ENCODE measurements at places on chromosomes 4 and X.

DNA sequence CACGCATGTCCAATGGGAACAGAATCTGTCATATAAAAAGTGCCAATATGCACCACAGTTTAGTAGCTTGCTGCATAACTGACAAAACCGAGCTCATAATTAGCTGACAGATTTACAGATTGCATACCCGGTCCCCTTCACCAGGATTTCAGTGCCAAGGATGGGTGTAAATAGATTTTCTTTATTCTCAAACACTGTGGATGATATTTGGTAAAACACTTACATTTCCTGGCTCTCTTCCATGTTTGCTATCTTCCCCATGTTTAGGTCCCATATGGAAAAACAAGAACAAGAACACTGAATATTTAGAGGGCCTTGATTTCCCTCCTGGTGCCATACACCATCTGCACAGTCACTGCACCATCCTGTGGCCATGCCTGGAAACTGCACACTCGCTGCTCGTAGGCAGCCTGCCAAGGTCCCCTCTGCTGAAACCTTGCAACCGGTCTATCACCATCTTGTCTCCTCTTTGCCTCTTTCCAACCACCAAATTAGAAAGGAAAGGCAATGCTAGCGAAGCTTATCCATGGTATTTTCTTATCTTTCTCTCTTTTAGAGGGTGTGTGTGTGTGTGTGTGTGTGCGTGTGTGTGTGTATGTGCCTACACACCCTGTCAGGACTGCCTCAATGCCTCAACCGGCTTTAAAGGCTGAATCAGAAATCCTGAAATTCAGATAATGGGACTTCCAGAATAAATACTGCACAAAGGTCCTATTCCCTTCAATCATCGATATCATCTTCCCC, 124.2 kb upstream of the MBNL3 start:
- no peak for DNase-seq

DNA sequence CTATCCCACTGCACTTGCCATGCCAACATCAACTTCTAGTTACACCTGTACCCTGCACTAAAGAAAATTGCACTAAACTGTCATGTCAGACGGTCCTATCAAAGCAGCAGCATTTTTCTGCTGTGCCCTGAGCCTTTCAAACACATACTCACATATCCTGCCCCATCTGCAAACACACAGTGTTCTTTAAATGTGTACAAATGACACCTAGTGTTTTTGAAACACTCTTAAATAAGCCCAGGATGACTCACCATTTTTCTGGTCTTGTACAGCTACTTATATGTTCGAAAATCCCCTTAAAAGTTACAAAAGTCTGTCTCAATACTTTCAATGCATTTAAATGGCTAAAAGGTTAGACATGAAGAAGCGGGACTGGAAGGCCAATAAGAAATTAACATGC, 346.7 kb upstream of the PPARGC1A start:
- DNase-seq: no peak

DNA sequence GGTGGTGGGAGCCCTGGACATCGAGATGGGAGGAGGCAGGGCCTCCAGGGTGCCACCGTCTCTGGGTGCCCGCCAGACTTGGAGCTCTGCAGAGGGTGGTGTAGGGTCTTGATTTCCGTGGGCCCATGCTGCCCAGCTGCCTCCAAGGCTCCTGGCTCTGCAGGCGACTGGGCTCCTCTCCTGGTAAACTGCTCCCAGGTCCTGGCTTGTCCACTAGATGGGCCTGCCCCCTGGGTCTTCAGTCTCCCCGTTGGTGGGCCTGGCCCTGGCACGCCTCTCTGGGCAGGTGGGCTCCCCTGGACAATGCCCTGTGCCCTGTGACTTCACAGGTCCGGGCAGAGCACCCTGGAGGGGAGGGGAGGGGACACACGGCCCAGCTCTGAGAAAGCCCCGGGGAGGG, 7.7 kb downstream of the FGFR3 start:
- no peak for DNase-seq

- DNase-seq: no peak
Measured at GRCh38 chr4:145011636-145012035, 86.4 kb downstream of the ANAPC10 start.

DNA sequence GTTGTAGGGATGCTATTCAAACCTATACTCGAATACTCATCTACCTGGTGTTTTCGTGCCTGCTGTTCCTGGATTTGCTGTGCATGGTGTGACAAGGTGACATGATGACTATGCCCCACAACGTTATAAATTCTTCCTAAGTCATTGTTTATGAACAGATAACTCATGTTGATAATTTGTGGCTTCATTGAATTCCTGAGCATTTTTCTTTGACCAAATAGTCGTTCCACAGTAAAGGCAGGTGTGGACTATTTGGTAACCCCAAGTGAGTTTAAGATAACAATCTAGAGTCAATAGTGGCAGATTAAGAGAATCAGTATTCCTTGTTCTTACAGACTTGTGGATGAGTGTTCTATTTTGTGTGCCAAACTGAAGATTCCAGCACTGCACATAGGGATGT, 59.9 kb downstream of the SNX25 start:
- no peak for DNase-seq

DNA sequence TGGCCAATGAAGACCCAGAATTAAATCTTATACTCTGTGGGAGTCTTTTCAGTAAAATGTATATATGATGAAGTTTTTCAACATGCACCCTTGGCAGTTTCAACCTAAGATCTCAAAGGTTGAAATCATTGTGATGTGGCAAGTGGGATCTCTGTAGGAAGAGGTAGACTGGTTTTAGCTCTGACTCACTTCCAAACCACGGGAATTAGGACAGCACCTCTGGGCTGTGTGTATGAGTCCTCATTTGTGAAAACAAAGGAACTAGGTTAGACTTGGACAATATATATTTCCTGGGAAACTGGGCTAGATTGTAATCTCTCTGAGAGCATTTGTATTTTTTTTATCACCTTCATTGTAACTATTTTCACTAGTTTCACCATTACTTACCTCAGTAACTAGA, 333.0 kb downstream of the ADGRL3 start:
- no peak for DNase-seq

DNA sequence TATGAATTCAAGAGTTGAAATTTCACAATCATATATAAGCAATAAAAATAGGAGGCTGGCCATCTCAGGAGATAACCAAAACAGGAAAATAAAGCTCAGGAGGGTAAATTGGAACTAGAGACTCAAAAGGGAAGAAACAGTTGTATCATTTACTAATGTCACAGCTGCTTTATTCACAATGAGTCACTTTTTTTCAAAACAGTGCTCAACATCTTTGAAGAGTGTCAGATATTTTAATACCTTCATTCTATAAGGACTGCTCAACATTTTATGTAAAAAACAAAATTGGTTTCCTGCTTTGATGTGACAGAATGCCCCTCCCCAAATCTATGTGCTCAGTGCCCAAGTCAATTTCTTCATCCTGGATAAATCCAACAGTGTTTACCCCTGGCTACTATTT, 97.7 kb downstream of the DDX60 start:
- DNase-seq: no peak

DNA sequence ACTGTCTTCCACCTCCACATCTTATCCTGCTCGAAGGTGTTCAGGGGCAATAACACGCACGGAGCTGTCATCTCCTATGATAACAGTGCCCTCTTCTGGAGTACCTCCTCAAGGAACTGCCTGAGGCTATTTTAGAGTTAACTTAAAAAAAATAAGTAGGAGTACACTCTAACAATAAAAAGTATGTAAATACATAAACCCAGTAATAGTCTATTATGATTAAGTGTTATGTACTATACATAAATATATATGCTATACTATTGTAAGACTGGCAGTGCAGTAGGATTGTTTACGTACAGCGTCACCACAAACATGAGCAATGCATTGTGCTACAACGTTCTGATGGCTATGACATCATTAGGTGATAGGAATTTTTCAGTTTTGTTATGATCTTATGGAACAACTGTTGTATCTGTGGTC, 34.5 kb upstream of the TLR2 start:
- DNase-seq: no peak

DNA sequence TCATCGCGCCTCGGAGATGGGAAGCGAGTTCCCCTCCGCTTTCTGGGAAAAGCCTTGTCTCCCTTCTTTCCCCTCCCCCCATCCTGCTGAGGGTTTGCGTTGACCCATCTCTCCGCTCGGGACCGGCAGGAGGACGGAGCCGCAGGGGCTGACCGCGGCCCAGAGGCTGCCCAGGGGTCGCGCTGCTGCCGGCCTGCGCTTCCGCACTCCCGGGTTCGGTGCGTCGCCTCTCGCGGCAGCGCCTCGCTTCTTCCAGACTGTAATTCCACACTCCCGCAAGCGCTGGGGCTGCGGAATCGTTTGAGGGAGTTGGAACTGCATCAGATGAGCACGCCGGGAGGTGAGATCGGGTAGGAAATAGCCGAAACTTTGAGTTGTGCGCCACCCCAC, 88.3 kb downstream of the BCOR start:
- no peak for DNase-seq

GRCh38 chr4:77045490-77045889, 30.3 kb downstream of the CCNI start:
- DNase-seq: no peak

DNA sequence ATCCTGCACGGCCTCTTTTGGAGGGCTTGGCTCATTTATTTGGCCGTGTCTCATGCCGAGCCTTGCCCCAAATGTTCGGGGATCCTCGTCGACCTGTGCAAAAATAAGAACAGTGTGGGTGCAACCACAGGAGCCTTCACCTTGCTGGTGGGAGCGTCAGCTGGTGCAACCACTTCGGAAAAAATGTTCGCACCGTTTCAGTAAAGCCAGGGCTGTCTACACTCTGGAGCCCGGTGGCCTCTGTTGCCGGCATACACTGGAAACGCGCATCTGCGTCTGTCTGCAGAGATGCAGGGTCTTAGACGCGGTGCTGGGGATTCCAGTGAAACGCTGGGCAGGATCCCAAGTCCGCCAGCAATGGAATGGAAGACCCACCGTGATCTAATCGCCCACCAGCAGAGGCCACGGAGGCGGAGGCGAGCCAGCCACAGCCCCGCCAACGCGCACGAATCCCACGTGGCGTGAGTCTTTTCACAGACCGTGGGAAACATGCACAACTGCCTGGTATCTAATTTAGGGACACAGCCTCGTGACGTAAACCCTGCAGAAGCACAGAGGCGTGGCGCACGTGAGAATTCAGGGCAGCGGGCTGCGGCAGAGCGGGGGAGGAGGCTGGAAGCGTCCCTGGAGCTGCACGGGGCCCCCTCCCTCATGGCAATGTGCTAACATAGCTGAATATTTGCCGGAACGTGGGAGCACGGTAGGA, 13.8 kb upstream of the MXD4 start:
- no peak for DNase-seq

DNA sequence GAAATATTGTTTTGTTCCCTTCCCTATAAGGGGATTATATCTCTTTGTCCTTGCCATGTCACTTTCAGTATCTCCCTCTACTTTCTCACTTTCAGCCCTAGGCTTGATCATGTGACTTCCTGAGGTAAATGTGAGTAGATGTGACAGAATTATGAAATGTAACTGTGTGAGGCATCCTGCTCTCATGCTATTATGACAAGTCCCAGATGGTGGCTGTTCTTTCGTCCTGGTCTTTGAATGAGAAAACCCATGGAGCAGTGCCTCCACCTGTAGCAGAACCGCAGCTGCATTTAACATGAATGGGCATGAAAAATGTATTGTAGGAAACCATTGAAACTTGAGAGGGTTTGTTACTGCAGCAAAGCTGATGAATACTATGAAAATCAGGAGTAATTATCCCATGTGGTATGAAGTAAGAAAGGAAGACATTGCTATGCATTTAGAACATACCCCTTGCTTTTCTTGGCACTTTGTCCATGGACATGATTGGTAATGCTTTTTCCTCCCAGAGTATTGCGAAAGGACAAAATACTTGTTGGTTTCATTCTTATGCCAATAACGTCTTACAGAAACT, 202.2 kb upstream of the GPRIN3 start:
- peak; percentile 44 for DNase-seq

DNA sequence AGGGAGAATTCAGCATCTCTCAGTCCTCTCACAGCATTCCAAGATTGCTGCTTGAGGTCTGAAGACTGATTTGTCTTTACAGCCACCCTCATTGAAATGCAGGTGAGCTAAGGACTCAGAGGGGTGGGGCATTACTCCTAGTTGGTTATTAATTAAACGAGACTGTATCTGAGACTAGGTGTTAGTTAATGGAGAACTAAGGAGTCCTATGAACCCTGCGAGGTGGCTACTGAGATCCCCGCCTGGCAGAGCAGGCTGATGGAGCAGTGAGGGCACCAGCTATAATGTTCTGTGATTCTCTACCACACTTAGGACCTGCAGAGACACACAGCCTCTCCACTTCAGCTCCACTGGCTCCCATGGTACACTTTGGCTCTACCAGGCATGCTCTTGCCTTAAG, 215.3 kb downstream of the MID1IP1 start:
- no peak for DNase-seq

- no peak for DNase-seq
Measured at GRCh38 chrX:134933248-134933647, 57.5 kb upstream of the SMIM10 start.

GRCh38 chr4:26896636-26897035, 36.0 kb downstream of the STIM2 start:
- no peak for DNase-seq

GRCh38 chrX:48492293-48492910, 16.4 kb upstream of the PORCN start:
- no peak for DNase-seq

GRCh38 chrX:115038406-115038805, 21.0 kb upstream of the IL13RA2 start:
- DNase-seq: no peak

GRCh38 chr4:120809518-120809917, 113.0 kb downstream of the PRDM5 start:
- no peak for DNase-seq

GRCh38 chrX:15739886-15740285, 1.8 kb downstream of the CA5B start:
- no peak for DNase-seq

DNA sequence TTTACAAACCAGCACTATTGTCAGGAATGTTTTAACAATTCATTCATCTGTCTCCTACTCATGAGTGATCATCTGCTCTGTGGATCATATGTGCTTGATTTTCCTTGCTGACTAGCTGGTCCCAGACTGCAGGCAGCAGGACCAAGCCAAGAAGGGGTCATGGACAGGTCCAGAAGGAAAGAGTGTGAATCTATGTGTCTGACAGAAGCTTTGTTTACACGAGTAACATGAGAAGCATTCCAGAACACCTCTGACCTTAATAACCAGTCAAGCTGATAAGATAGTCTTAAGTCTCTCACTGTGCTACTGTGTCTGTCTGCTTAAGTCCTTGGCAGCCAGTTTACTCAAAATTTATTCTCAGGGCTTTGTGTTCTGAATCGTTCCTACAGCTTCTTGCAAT, 39.0 kb downstream of the GUCY1A1 start:
- DNase-seq: no peak

- no peak for DNase-seq
Measured at GRCh38 chr4:14856934-14857235, 145.4 kb upstream of the CPEB2 start.

- no peak for DNase-seq
Measured at GRCh38 chrX:53456254-53456653, 22.1 kb upstream of the HSD17B10 start.

- DNase-seq: peak; percentile 95
Measured at GRCh38 chrX:318068-318738, 393 bp downstream of the GTPBP6 start.

GRCh38 chrX:150702966-150703694, 9.9 kb downstream of the MTMR1 start:
- DNase-seq: no peak

All from fibroblast of skin of left biceps (primary cell).